ENCODE measurements at places on chromosomes 3 and 15.

GRCh38 chr15:88616240-88616639 lies 4.9 kb upstream of the AEN start:
- no peak for DNase-seq

- DNase-seq, result no peak
These were observed 37.4 kb upstream of the SECISBP2L start for GRCh38 chr15:49083401-49084284.

DNA sequence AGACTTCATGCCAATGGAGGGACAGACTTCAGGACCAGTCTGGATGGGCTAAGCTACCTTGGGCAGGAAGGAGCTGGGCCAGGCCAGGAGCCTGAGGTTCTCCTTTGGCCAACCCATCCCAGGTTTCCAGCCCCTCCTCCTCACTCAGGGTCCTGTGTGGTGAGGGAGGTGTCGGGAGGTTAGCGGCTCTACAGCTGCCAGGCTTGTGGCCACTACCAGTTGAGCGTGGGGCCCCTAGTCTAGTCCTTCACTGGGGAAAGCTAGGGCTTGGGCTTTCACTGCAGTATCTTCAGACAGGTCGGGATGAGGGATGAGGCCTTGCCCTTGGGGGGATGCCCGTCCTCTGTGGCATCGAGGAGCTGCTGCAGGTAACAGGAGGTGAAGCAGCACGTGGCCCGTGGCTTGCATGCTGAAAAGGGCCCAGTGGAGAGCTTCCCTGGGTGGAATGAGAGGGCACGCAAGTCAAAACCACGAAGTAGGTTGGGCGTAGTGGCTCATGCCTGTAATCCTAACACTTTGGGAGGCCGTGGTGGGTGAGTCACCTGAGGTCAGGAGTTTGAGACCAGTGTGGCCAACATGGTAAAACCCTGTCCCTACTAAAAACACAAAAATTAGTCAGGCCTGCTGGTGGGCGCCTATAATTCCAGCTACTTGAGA lies 8.5 kb upstream of the FANCD2 start:
- no peak for DNase-seq

DNA sequence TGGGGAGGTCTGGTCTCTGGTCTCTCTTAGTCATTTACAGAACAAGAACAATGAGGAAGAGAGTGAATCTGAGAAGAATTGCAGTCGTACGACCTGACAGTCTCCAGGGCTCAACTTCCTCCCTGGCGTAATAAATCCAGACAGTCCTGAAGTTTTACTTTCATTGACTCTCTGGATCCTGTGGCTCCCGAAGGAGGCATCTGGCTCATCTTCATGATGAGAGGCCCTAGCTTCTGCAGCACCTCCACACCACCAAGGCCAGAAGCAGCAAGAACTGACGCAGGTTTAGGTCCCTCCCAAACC lies 11.8 kb upstream of the CYFIP1 start:
- DNase-seq, result no peak

DNA sequence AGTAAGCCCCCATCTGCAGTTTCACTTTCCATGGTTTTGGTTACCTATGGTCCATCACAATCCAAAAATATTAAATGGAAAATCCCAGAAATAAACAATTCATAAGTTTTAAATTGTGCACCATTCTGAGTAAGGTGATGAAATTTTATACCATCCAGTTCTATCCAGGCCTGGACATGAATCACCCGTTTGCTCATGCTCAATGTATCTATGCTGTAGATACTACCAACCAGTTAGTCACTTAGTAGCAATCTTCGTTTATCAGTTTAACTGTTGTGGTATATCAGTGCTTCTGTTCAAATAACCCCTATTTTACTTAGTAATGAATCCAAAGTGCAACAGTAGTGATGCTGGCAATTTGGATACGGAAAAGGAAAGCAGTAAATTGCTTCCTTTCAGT lies 381.9 kb upstream of the AGTR1 start:
- DNase-seq, result no peak

- no peak for DNase-seq
These were observed 8.8 kb downstream of the CACNA1D start for GRCh38 chr3:53503195-53503594.

DNA sequence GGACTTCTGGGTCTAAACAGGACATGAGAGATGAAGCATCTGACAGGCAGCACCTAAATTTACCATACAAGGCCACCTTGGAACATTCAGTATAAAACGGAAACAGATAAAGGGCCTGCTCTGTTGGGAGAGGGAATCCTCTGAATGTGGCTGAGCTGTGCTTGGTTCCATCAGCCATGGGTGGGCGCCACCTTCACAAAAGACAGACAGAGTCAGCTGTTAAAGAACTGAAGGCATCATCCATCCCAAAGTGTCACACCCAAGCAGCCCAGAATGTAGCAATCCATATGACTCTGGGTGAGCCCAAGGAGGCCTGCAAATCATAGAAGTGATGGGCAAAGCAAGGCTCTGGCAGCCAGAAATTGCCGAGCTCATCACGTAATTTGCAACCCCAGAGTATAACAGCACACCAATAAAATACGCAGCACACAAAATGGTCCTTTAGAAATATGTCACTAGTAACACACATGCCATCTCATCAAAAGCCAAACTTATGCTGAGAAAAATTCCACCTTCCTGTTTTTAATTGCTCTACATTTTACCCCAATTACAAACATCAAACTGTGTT lies 24.8 kb upstream of the RBP1 start:
- no peak for DNase-seq

- DNase-seq, result no peak
These were observed 963 bp downstream of the SHQ1 start for GRCh38 chr3:72847282-72847681.

- no peak for DNase-seq
These were observed 13.8 kb downstream of the XYLB start for GRCh38 chr3:38360345-38360744.

DNA sequence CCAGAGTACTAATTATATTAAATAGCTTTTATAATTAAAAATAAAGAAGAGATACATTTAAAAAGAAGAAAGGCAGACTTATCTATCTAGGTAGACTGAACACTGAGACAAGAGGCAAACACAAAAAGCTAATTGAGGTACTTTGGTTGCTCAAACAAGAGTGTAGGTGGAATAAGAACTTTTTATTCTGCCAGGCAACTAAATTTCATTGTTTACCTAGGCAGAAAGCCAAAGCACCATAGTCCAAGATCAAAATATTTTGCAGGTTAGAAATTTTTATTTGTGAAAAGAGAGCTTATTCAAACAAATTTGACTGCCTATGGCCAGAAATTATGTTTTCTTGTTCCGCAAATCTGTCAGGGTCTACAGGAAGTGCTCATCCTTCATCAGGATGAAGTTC lies 499.6 kb upstream of the GBE1 start:
- DNase-seq, result no peak

DNA sequence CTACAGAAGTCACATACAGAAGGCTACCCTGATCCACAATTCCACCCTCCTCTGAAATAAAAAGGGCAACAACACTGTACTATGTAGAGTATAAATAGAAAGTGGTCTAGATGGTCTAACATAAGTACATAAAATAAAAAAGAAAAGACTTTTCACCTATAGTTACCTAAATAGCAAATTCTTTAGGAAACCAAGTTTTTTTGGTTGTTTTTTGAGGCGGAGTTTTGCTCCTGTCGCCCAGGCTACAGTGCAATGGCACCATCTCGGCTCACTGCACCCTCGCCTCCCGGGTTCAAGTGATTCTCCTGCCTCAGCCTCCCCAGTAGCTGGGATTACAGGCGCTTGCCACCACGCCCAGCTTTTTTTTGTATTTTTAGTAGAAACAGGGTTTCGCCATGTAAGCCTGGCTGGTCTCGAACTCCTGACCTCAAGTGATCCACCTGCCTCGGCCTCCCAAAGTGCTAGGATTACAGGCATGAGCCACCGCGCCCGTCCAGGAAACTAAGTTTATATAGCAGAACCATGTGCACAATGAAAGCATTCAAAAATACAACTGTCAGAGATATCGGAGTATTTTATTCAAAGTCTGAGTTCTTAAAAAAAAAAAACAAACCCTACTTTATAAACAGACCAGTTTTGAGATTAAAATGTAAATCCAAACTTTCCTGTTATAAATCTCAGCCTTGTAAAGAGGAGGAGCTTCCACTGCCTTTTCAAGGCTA lies 1.7 kb downstream of the SIN3A start:
- DNase-seq, result no peak

DNA sequence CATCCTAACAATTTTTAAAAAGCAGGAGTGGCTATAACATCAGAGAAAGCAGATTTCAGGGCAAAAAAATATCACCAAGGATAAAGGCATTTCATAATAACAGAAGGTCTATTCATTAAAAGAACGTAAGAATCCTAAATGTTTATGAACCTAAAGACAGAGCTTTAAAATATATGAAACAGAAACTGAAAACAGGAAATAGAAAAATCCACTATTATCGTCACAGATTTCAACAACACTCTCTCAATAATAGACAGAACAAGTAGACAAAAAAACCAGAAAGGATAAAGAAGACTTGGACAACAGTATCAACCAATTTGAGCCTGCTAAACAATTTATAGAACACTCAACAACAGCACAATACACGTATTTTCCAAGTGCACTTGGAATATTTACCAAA lies 71.4 kb downstream of the FBXL22 start:
- DNase-seq, result no peak

GRCh38 chr3:194518652-194519051 lies 31.9 kb upstream of the ATP13A3 start:
- DNase-seq, result no peak

GRCh38 chr3:100029052-100029451 lies 85.2 kb downstream of the FILIP1L start:
- DNase-seq, result no peak

DNA sequence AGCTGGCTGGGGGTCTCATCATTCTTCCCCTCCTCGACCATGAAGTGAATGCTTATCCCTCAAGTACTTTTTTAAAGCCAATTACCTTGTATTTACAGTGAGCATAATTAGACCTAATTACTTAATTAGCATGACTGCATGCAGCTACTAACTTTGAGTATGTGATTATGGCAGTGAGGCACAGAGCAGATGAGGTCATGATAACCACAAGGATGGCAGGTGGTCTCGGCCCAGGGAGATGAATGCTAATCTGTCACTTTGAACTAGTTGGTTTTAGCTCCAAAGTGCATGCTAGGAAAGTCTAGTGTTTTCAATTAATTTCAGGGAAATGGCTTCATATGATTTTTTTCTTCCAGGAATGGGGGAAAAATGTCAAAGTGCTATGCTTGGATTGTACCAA lies 233.8 kb downstream of the NTRK3 start:
- DNase-seq, result no peak

DNA sequence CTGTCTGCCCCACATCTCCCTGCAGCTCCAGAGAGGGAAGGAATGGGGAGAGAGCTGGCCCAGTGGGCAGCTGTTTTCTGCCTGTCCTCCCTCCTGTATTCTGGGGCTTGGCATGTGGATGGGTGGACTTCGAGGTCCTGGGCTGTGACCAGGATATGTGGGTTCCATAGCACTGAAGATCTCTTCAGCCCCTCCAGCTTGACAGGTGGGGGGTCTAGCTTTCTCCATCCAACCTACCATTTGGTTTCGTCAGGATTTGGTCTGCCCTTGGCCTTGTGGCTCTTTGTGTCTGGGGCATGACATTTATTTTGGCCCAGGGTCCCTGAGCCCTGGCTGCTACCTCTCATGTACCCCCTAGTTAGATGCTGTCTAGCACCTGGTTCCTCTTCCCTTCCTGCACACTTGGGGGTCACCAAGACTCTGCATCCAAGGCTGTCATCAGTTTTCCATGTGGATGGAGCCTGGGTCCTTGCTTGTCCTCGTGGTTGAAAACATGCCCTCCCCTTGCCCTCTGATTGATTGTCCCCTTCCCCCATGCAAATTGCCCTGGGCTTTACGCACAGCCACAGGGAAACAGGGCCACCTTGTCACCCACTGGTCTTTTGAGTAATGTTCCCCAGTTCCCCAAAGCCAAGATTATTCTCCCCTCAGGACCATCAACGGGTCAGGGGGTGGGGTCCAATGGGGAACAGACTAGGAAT lies 3.2 kb downstream of the EPHB3 start:
- no peak for DNase-seq

DNA sequence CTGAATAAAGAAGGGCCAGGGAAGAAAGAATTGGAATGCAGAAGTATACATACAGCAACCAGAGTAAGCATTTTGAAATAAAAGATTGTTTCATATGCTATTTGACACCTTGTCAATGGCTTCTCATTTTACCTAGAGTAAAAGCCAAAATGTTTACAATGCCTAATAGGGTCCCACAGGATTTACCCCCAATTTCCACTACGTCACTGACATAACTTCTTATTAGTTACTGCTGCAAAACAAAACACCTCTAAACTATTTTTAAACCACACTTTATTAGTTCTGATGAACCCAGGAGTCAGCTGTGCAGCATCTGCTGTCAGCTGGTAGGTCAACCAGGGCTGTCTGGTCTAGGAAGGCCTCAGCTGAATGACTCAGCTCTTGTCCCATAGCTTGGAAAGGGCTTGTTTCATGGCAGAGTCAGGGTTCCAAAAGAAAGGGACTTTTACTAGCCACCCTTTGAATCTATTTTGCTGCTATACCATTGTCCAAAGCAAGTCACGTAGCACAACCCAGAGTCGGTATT lies 945.1 kb downstream of the EPHA3 start:
- DNase-seq, result no peak

DNA sequence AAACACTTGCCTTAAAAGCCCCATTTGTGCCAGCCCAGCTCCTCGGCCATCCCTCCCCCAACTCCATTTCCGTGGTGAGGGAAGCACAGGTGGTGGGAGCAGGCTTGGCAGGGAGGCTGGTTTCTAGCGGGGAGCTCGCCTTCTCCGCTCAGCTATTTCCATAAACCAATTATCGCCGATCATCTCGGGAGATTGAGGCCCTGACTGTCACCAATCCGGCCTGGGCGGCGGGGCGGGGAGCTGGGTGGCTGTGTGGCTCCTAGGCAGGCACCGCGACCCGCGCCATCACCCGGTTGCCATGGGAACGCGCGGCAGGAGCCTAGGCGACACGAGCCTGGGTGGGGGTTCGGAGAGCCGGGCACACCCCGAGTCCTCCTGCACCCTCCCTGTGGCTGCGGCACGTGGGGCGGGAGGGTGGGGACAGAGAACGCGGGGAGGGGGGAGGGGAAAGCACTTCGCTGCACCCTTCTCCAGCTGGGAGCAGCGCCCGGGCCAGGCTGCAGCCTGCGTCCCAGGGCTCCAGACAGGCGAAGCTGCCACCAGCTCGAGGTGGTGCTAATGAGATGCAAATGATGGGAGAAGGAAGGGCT lies 9.3 kb downstream of the CCDC33 start:
- no peak for DNase-seq

- DNase-seq, result no peak
These were observed 988.1 kb downstream of the FHIT start for GRCh38 chr3:60263191-60263590.

DNA sequence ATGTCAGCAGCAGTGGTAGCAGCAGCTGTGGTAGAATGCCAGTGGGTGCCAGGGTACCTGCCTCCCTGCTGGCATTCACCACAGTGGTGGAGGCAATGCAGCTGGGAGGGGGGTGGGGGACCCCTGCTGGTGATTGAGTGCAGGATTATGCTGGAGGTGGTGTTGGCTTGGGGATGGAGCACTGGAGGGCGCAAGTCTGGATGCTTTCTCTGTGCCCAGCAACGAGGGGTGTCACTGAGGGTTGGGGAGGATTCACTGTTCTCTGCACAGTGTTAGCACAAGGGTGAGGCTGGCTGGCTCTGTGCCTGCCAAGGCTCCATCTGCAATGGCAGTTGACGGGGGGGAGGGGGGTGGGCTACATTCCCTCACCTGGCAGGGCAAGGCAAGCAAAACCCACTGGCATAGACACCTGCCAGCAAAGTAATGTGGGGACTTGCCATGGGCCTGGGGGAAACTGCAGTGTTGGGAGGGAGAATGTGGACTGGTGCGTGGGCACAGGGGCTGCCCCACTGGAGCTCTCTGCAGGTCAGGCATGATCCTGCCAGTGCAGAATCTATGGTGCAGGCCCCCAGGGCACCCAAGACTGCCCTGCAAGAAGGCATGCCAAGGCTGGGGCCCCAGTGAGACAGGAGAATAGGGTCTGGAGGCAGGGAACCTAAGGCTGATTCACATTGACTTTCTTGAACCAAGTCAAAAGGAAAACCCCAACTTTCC lies 64.3 kb downstream of the MINDY4B start:
- no peak for DNase-seq

All from kidney capillary endothelial cell (primary cell).